Endodermal cell (in vitro differentiated cells): ENCODE measurements at places on chromosomes 1 and 21. TPM values are rescaled to one million over a fixed set of nuclear protein-coding genes. Genes with fewer than 3 reads are reported as not detected.

- H3K27ac ChIP-seq: no peak overlapping the region
- no peak for DNase-seq
- H3K27me3 ChIP-seq: no peaks in the 10 kb centered on the region
- H3K4me1 ChIP-seq: no peaks in the 10 kb centered on the region
Observed at GRCh38 chr1:171916315-171916771, 75.0 kb downstream of the DNM3 start.

Gene GJA5
- 1.6 and 2.3 TPM in 2 replicates for total RNA-seq

DNA sequence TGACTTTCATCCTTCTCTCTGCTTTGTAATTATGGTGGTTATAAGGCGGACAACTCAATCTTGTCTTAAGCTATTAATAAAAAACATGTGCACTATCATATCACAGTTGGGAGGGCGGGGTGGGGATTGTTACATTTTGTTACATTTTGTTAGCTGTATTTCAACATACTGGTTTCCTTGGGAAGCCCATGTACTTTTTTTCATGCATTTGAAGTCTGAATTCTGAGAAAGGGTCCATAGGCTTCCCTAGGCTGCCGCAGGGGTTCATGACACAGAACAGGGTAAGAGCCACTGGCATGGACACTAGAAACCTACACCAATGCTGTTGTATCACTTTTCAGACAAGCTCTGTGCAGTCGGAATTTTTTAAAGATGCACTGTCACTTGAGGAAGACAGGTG lies 178.8 kb downstream of the ETS2 start:
- H3K36me3 ChIP-seq: no peaks in the 10 kb centered on the region
- DNase-seq: no peak
- H3K27ac ChIP-seq: no peak overlapping the region
- H3K27me3 ChIP-seq: no peaks in the 10 kb centered on the region
- H3K4me3 ChIP-seq: no peak overlapping the region

GRCh38 chr1:114505148-114505561 lies 5.8 kb downstream of the TRIM33 start:
- H3K27me3 ChIP-seq: no peaks in the 10 kb centered on the region
- no peak for DNase-seq
- H3K27ac ChIP-seq: no peak overlapping the region
- peaks cover 35% of the 10 kb centered on the region for H3K36me3 ChIP-seq

- no peaks in the 10 kb centered on the region for H3K36me3 ChIP-seq
- H3K27ac ChIP-seq: no peak overlapping the region
- H3K4me1 ChIP-seq: no peaks in the 10 kb centered on the region
- H3K27me3 ChIP-seq: no peaks in the 10 kb centered on the region
- no peak overlapping the region for H3K4me3 ChIP-seq
- no peak for DNase-seq
Observed at GRCh38 chr1:13992489-13993285, 292.7 kb downstream of the PRDM2 start.

Gene VCAM1
- total RNA-seq: 1.2 to 1.8 TPM (median 1.4 TPM) in 3 replicates

DNA sequence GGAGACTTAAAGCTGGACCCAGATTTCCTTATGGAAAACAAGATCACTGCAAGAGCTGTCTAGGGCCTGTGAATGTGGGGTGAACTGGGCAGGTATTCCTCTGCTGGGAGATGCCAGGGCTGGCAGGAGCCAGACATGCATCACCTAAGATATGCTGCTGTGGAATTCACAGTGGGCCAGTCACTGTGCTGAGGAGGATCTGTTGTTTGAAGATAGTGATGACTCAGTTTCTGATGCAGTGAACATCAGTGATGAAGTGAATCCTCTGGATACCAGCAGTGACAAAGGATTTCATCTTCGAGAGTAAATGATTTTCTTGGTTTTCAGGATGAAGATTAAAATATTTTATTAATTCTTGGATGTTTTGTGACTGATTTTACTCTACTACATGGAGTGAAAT lies 29.9 kb upstream of the CAMSAP2 start:
- H3K4me3 ChIP-seq: no peak overlapping the region
- DNase-seq: no peak
- no peaks in the 10 kb centered on the region for H3K27me3 ChIP-seq
- no peaks in the 10 kb centered on the region for H3K36me3 ChIP-seq
- H3K27ac ChIP-seq: no peak overlapping the region

DNA sequence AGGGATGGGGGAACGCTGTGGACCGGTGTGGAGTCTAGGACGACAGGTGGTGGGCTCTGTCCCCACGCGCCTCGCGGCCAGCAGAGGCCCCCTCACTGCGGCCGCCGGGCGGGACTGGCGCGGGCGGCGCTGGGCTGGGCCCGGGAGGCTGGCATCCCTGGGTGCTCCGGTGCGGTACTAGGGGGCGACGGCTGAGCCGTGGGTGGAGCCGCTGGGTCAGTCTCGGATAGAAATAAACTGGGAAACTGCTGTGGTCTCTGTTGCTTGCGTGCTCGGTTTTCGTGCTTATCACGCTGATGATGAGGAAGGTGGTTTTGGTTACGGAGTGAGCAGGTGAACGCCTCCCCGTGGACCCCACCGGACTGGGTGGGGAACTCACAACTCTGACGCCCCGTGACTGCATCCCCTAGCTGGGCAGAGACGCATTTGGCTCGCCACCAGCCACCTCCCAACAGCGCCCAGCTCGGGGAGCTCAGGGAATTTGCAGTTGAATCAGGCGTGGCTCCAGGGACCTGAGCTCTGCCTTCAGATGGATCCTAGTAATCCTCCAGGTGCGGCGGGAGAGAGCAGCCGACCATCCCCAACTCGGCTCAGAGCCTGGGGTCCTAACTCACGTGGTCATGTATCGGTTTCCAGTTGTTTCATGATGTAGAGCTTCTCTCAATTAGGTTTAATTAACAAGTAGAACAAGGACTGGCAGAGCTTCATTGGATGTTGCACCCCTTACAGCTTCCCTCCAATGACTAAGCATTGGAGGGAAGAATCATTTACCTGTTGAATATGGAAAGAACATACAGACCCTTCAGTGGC lies 32.1 kb downstream of the HSD17B7 start:
- H3K4me1 ChIP-seq: peaks cover 8% of the 10 kb centered on the region
- no peaks in the 10 kb centered on the region for H3K36me3 ChIP-seq
- peak; percentile 91 for DNase-seq

GRCh38 chr1:246343937-246344336 lies 163.1 kb downstream of the SMYD3 start:
- H3K4me1 ChIP-seq: no peaks in the 10 kb centered on the region
- peaks cover 5% of the 10 kb centered on the region for H3K36me3 ChIP-seq
- DNase-seq: no peak
- no peak overlapping the region for H3K27ac ChIP-seq
- H3K27me3 ChIP-seq: no peaks in the 10 kb centered on the region
- H3K4me3 ChIP-seq: no peak overlapping the region

- no peaks in the 10 kb centered on the region for H3K36me3 ChIP-seq
- no peaks in the 10 kb centered on the region for H3K27me3 ChIP-seq
- no peak for DNase-seq
- no peak overlapping the region for H3K27ac ChIP-seq
- H3K4me3 ChIP-seq: no peak overlapping the region
- no peaks in the 10 kb centered on the region for H3K4me1 ChIP-seq
Observed at GRCh38 chr1:246365708-246366107, 141.4 kb downstream of the SMYD3 start.

DNA sequence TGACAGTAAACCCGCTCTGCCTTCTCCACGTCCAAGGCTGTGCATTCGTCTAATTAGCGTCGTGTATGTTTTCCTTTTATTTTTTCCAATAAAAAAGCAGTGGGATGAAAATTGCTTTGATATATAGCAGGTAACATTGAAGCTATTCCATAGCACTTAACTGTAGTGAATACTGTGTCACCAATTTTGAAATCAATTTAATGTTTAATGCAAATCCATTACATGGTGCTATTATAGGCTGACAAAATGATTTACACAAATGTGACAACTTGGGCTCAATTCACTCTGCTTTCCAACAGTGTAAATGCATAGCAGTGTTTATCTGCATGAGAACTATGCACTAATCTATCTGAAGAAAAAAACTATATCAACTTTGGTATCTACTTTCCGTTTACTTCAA lies 264.8 kb downstream of the TM2D1 start:
- H3K36me3 ChIP-seq: no peaks in the 10 kb centered on the region
- no peak for DNase-seq
- H3K27ac ChIP-seq: no peak overlapping the region
- H3K27me3 ChIP-seq: no peaks in the 10 kb centered on the region

DNA sequence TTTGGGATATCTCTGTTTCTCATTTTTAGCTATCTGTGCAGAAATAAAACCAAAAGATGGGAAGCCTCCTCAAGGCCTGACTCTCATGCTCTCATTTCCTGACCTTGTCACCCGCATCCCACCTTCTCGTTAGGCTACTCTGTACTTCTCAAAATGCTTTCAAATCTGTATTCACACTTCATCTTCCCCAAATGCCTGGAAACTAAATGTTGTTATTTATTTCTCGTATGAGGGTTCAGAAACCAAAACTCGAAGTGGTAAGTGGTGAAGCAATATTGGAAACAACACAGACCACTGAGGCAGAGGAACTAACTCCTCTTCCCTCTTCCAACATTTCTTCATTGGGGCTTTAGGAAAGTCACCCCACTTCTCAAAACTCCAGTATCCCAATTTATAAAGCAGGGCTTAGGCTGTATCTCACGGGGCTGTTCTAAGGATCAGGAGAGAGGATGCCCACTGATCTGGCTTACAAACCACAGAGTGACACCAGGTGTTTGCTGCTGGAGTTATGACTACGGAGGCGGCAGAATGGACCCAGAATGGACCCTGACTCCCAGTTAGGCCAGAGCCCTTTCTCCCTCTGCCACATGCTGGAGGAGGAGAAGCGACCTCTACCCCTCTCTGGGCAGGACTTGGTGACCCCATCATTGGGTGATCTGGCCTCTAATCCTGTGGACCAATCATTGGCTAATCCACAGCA lies 3.5 kb downstream of the SLAMF7 start:
- no peaks in the 10 kb centered on the region for H3K36me3 ChIP-seq
- no peak overlapping the region for H3K27ac ChIP-seq
- DNase-seq: no peak
- no peaks in the 10 kb centered on the region for H3K4me1 ChIP-seq
- no peaks in the 10 kb centered on the region for H3K27me3 ChIP-seq

Gene TMEM9
- 145 to 169 TPM (median 157 TPM) in 3 replicates for total RNA-seq

DNA sequence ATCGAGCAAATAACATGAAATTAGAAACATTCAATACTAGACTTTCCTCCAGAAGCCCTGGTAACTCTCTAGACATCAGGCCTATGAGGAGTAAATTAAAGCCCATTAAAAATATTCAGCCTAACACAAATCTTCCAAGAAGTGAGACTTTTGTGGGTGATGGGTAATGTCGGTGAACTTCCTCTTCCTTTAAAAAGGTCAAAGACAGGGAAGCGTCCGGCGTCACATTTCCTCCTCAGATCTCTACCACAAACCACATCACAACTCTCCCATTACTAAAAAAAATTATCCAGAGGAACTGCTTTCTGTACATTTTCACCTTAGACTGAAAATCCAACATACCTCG lies 1.4 kb downstream of the EIF4G3 start:
- H3K4me1 ChIP-seq: no peaks in the 10 kb centered on the region
- DNase-seq: no peak
- H3K27me3 ChIP-seq: no peaks in the 10 kb centered on the region
- no peak overlapping the region for H3K27ac ChIP-seq
- peaks cover 8% of the 10 kb centered on the region for H3K36me3 ChIP-seq

Gene ARHGAP30
- total RNA-seq: 0.13 TPM in 1 of 2 replicates, not detected in the other
